ENCODE measurements at places on chromosomes 6 and 20.

- DNase-seq, result no peak
Measured at GRCh38 chr6:169168302-169168630, 85.4 kb downstream of the THBS2 start.

DNA sequence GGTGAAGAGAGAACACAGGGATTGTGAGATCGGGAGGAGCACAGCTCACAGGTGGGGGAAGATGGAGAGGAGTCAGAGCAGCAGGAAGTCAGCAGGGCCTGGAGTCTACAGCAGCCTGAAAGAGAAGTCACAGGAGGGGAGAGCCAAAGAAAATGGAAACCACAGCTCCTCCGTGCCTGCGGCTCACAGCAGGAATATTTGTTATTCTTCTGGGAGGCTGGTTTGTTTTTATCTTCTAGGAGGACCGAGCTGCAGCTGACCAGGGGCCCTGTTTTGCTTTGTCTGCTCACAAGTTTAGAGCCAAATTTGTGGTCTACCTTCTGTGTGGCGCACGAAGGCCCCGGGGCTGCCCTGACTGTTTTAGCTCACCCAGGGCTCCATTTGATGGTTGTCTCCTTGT is 81.8 kb downstream of the CLIC5 start:
- no peak for DNase-seq

GRCh38 chr6:159969204-159969912 is 476 bp downstream of the IGF2R start:
- DNase-seq, result no peak

DNA sequence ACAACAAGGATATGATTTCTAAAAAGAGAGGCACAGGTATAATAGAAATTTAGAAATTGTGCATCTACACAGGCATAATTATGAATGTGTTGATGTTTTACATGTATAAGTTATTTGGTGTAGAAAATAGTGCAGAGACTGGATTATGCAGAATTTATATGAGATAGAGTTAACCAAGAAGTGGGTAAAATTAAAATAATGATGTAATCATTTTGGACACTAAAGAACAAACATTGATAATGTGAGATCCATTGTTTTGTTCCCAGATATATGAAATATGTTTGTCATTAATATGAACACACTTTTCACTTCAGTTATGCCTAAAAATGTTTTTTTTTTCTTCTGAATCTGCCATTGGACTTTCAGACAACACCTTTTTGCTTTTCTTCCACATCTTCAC is 37.2 kb upstream of the ZNF337 start:
- DNase-seq, result no peak

DNA sequence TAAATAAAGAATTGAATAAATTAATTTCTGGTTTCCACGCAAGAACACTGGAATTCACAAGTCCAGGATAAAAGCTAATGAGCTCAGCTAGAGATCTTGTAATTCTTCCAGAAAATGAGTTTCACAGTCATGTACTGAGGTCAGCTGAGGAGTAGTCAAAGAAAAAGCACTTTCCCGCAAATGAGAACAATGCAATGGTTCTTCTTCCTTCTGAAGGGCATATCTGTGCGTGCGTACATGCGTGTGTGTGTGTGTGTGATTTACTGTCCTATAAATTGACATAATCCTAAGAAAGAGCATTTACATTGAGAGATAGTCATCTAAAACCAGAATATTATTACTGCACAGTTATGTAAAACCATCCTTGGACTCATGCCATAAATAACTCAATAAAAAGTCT is 968.9 kb upstream of the EYS start:
- DNase-seq, result no peak

- peak; percentile 66 for DNase-seq
Measured at GRCh38 chr6:42166444-42167141, 6.6 kb upstream of the GUCA1A start.

- DNase-seq, result no peak
Measured at GRCh38 chr6:63236398-63236817, 25.1 kb downstream of the FKBP1C start.

- DNase-seq, result no peak
Measured at GRCh38 chr6:55759536-55759935, 115.9 kb downstream of the BMP5 start.

- no peak for DNase-seq
Measured at GRCh38 chr6:159565181-159565710, 127.8 kb downstream of the SOD2 start.

Data from T-helper 1 cell (primary cell).